ENCODE measurements at places on chromosomes 7 and 10.

DNA sequence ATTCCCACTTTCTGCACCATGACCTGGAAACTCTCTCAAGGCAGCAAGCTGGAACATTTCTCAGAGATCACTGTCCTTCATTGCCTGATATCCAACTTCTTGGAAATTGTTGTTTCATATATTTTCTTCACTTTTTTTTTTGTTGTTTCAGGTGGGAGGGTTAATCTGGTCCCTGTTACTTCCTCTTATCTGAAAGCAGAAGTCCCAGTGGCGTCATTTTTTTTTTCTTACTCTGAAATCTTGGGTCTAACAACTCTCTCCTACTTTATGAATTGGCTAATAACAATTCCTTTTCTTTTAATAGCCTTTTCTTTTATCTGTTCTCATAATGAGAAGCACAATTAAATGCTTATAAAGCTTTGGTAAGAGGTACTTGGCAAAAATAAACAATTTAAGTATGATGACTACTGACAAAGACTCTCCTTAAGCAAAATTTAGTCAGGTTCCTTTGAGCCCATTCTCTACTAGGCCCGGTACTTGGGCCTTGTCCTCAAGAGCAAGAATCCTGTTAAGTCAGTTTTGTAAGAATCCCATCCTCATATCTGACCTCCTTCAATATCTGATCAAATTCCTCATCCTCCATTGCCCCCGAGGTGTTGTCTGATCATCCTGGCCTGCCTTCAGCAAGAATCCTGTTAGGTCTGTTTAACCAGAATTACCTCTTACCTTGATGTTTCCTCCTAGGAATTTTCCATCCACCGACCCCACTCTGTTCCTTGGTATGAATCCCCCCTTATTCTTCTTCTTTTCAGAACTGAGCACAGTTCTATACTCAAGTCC lies 11.5 kb upstream of the CC2D2B start:
- DNase-seq = no peak

GRCh38 chr10:15370856-15371701 lies at the start of gene FAM171A1:
FAM171A1 (minus strand) TSS chr10:15371289; CDS start chr10:15371052, 237 bp downstream.
- DNase-seq = peak; percentile 34

GRCh38 chr10:133266056-133266795 lies 10.4 kb downstream of the ADAM8 start:
- DNase-seq = no peak

- no peak for DNase-seq
Measured at GRCh38 chr7:136102881-136103280, 125.7 kb upstream of the MTPN start.

- DNase-seq = no peak
Measured at GRCh38 chr7:32618470-32618869, 123.2 kb downstream of the AVL9 start.
